ENCODE measurements at places on chromosomes 3 and 15.

- DNase-seq = no peak
Measured at GRCh38 chr15:43325039-43325684, 5.2 kb downstream of the LCMT2 start.

GRCh38 chr3:154089421-154090420 lies 31.5 kb upstream of the ARHGEF26 start:
- no peak for DNase-seq

DNA sequence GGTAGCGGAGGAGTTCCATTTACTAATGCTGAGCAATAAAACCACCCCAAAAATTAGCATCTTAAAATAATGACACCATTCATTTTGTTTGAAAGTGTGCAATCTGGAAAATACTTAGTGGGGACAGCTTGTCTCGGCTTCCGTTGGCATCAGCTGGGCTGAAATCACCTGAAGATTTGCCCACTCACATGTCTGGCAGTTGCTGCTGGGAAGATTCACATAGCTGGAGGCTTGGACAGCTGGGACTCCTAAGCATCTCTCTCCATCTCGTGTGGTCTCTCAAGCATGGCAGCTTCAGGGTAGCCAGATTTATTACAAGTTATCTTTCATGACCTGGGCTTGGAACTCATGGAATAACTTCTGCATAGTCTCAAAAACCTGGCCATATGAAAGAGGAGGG lies 38.4 kb upstream of the BFSP2 start:
- DNase-seq = no peak

GRCh38 chr3:134618478-134619300 lies 32.1 kb downstream of the KY start:
- no peak for DNase-seq

GRCh38 chr3:188338086-188338485 lies 184.1 kb downstream of the LPP start:
- DNase-seq = no peak

GRCh38 chr3:17755836-17756235 lies 13.4 kb upstream of the TBC1D5 start:
- no peak for DNase-seq

DNA sequence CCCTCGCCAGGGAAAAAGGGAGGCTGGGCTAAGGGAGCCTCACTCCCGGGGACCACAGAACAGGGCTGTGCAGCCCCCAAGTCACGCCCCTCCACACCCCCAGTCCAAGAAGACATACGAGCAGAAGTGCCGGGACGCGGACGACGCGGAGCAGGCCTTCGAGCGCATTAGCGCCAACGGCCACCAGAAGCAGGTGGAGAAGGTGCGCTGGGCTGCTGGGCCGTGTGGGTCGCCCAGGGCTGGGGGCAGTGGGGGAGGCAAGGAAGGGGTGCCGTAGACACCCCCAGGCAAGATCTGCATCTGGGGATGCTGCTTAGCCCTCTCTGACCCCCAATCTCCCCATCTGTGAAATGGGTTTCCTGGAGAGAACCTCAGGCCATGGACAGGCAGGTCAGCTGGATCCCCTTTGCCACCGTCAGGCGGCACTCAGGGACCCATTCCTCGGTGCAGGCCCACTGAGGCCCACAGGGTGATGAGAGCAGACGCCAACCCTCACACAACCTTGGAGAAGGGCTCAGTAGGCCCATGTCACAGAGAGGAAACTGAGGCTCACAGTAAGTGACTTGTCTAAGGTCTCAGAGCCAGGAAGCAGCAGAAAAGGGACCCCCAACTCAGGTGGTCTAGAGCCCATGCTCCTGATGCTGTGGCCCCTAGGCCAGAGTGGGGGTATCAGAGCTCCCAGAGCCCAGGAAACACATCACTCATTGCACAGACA lies 33.7 kb downstream of the PSTPIP1 start:
- no peak for DNase-seq

DNA sequence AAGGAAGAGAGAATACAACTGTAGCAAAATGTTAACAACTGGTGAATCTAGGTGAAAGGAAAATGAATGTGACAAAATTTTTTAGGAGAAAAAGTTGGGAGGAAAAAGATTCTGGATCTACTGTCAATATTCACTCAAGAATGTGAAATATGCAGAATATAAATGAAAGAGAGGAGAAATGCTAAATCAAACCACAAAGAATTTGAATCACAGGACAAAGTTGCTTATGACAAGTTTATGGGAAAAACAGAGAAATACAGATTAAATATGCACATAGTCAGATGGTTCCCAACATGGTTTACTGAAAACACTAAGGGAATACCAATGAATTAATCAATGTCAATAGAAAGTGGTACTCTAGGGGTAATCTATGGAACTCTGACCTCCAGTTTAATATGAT lies 27.6 kb downstream of the C3orf33 start:
- DNase-seq = no peak

- no peak for DNase-seq
Measured at GRCh38 chr3:42184651-42185443, 81.1 kb downstream of the CCK start.

GRCh38 chr15:77768521-77769078 lies 135.9 kb upstream of the LINGO1 start:
- no peak for DNase-seq

DNA sequence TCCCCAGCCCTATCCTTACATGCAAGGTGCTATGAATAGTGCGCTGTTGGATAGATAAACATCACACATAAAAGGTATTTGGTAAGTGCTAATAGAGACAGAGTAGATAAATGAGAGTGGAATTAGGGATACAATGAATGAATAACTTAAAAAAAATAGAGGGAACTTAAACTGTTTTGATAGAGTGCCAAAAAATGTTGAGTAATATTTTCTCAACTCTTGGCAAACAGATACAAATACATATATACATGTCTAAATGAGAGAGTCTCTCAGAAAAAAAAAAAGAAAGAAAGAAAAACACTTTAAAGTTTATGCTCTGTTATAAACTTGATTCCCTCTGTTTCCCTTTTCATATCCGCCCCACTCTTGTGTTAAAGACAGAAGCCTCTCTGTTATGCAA lies 667.4 kb downstream of the ROBO2 start:
- DNase-seq = no peak

DNA sequence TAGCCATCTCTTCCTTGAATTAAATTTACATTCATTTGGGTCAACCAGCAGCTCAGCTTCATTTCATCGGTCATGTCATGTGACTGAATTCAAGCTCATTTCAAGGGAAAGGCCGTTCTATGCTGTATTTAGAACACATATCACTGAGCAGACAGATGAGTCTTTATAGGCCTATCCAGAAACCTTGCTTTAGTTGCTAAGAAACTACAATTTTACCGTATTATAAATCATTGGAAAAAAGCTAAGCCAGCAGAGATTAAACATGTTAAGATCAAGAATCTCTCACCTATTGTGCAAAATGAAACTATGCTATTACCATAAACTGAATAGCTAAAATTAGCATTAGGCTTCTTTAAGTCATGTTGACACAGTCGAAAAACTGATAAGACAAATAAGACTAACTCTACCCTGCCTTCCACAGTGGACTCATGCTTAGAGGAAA lies 2.2 kb downstream of the NPTN start:
- no peak for DNase-seq

GRCh38 chr3:4413467-4413866 lies 53.6 kb downstream of the SUMF1 start:
- DNase-seq = no peak

GRCh38 chr3:52073490-52073889 lies 17.1 kb upstream of the DUSP7 start:
- no peak for DNase-seq

- DNase-seq = no peak
Measured at GRCh38 chr15:68384451-68385239, 47.3 kb downstream of the ITGA11 start.

- DNase-seq = no peak
Measured at GRCh38 chr15:35680951-35681350, 135.0 kb upstream of the DPH6 start.

GRCh38 chr3:62325896-62326295 lies 47.5 kb downstream of the FEZF2 start:
- DNase-seq = no peak

DNA sequence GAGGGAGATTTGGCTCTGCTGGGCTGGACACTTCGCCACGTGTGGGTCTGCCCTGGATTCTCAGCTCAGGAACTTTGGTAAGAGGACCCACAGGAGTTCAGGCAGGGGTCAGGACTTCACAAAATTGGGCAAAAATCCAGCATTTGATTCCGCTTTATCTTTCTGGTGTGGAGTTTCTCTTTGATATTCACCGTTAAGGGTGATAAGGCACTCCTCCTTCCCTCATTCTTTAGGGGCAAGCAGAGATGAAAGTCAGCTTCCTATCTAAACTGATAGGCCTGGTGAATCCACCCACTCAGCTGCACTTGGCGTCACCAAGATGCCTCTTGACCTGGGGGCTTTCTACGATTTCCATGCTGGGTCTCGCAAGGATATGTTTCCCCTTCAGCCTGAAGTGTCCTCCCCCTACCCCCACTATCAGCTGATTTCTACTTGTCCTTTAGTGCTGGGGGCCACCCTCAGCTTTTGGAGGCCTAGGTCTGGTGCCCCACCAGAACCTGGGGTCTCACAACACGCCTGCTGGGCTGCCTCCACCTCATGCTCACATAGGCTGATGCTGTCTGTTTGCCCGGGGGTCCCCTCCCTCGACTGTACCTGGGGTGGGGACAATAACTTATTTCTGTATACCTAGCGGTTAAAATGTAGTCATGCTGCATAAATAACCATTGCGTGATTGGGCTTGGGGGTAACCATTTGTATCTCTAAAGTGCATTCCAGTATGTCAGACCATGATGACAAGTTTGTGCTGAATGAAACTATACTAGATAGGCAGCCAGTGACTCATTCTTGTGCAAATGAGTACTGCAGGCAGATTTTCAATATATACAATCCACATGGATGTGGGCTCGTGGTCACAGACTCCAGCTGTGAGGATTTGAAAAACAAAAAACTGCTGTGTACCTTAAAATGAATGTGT lies 248.3 kb downstream of the ADAMTS17 start:
- no peak for DNase-seq

DNA sequence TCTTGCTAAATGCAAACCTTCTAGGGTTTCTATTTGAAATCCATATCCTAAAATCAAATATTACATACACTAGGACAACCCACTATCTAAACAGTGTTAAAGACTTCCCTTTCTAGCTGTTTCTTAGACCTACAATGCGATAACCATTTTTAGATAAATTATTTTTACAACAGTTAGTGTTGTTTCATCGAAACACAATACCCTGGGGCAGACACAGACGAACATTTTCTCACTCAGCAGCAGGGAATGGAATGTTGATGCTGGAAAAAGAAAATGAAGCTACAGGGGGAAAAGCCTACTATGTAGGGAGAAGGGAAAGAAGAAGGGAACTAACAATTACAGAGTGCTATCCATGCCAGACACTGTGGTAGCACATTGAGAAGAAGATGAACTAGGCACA lies 6.0 kb upstream of the HERC1 start:
- DNase-seq = no peak

- no peak for DNase-seq
Measured at GRCh38 chr3:25056803-25057351, 371.2 kb upstream of the RARB start.

- DNase-seq = no peak
Measured at GRCh38 chr15:66704019-66704802, 2.2 kb downstream of the SMAD6 start.

- no peak for DNase-seq
Measured at GRCh38 chr3:173796405-173796804, 398.9 kb downstream of the NLGN1 start.

- no peak for DNase-seq
Measured at GRCh38 chr3:106114220-106114619, 245.4 kb upstream of the CBLB start.

- no peak for DNase-seq
Measured at GRCh38 chr3:67076607-67077006, 78.5 kb downstream of the KBTBD8 start.

DNA sequence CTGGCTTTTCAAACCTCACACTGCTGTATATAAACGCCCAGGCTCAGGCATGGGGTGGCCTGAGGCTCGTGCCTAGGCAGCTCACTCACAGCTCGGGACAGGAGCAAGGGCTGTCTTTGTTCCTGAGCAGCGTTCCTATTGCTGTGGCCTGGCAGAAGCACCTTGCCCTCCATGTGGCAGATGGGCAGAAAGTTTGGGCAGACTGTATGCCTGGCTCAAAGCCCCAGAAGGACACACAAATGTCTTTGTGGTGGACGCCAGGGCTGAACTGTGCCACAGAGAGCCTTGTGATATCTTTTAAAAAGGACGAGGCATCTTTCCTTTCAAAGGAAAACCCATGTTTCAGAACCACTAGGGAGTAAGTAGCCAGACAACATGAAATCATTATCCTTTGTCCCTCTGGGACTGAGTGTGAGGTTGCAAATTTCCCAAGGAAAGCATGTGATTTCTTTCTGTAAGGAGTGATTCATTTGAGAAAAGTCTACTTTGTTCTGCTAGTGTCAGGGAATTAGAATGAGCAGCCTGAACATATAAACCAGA lies 29.3 kb upstream of the UBE2E1 start:
- DNase-seq = no peak

GRCh38 chr3:46575577-46576222 lies 9.6 kb upstream of the LRRC2 start:
- no peak for DNase-seq

DNA sequence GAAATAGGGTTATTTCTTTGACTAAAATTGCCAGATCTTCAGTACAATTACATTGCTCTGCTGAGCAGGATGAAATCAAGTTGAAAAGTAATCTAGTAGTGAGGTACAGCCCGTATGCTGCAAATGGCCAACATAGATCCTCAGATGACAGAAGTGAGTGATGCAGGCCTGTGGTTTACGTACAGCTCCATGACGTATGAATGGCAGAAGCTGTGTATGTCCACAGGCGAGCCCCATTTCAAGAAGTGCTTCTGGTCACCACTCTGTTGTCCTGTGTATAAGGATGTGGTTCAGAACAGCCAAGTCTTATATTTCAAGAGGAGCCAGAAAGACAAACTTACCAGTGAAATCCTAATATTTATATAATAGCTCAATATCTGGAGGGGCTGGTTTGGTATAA lies 9.2 kb downstream of the CD86 start:
- DNase-seq = no peak

DNA sequence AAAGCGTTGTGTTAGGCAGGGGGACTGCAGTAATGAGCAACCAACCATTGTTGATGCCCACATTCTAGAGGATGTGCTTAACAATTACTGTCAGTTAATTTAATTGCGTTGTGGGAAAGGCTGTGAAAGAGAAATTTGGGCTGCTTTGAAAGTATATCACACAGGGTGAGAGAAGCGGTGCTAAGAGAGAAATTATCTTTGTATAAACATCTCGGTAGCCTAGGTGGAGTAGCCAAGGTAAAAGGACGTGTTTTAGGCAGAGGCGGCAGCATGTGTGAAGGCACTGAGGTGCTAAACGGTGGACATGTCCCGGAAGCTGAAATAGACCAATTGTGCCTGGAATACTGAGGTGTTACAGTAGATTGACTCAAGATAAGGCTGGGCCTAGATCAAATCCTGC lies 71.9 kb downstream of the UBE2E2 start:
- DNase-seq = no peak

- DNase-seq = no peak
Measured at GRCh38 chr3:42403737-42404136, 6.7 kb downstream of the LYZL4 start.

- DNase-seq = no peak
Measured at GRCh38 chr3:178517665-178518334, 18.4 kb upstream of the KCNMB2 start.

GRCh38 chr3:18680758-18681157 lies 255.6 kb upstream of the SATB1 start:
- DNase-seq = no peak

Data from NCI-H2171 (cell line).